ENCODE measurements at places on chromosomes 5 and 9.

GRCh38 chr9:123866497-123866896 is 63.4 kb downstream of the DENND1A start:
- DNase-seq = no peak

- no peak for DNase-seq
These were observed 89.2 kb downstream of the HMCN2 start for GRCh38 chr9:130354806-130355205.

GRCh38 chr9:79408617-79409016 is 163.1 kb upstream of the TLE4 start:
- DNase-seq = no peak

- DNase-seq = no peak
These were observed 175.1 kb upstream of the DAB2 start for GRCh38 chr5:39599721-39600431.

- no peak for DNase-seq
These were observed 292.1 kb upstream of the ELAVL2 start for GRCh38 chr9:24118190-24118589.
